Neuronal stem cell (in vitro differentiated cells): ENCODE measurements at places on chromosomes 4 and X.

GRCh38 chr4:5685296-5685695 is 23.1 kb downstream of the EVC2 start:
- DNase-seq: no peak

DNA sequence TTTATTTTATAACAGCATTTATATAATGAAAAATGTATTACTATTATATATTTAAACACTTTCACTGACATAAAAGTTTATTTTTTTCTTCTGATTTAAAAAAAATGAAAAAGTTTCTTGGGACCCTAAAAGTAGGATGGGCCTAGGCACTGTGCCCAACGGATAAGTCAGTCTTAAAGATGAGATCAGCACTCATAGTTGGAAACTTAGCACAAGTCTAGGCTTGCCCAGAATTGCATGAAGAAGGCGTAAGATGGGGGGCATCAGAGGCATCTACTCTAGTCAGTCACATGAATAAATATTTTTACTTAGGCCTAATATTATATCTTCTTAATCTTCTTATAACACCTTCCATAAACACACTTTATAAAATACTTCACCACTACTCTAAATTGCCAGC is 306.7 kb upstream of the GRID2 start:
- DNase-seq: no peak

- DNase-seq: no peak
These were observed 1268.6 kb downstream of the FAM133A start for GRCh38 chrX:94942603-94943002.

- DNase-seq: no peak
These were observed 70.3 kb downstream of the PPEF2 start for GRCh38 chr4:75831856-75832405.

GRCh38 chr4:92163348-92163747 is 140.4 kb upstream of the GRID2 start:
- no peak for DNase-seq

DNA sequence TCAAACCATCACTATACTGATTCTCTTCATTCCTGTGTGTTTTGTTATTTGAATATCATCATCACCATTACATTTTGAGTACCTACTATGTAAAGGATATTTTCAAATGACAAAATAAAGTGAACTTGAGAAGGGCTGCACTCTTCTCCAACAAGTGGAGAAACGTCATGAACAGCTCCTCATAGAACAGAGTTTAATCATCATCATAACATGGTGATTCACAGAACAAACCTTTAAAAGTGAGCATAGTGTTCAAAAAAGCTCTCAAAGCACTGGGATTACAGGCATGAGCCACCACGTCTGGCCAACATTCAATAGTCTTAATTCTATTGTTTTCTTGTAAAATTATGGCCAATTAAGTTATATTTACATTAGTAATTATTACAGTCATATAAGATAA is 993.9 kb downstream of the PDHA2 start:
- DNase-seq: no peak

- DNase-seq: no peak
These were observed 104.0 kb upstream of the BMP2K start for GRCh38 chr4:78671903-78672815.

DNA sequence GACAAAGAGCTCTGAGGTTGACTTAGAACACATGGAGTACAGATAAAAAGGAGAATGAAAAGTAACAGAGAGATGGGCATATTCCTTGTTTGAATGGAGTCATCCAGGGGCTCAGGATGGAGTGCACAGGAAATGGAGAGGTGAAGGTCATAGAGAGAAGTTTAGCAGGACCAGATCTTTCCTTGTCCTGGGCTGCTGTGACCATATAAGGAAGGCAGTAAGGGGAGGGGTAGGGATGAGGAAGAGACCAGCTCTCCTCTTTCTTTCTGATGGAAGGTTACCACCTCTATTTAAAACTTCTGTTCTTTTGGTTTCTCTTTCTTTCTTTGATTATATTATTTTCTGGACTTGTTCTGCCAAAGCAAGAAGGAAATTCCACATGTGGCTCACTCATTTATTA is 27.0 kb downstream of the AR start:
- no peak for DNase-seq

- DNase-seq: peak; percentile 82
These were observed at the start of gene IL13RA1 for GRCh38 chrX:118726887-118727685. IL13RA1 (plus strand) TSS chrX:118727606; CDS start chrX:118727639, 33 bp downstream.

DNA sequence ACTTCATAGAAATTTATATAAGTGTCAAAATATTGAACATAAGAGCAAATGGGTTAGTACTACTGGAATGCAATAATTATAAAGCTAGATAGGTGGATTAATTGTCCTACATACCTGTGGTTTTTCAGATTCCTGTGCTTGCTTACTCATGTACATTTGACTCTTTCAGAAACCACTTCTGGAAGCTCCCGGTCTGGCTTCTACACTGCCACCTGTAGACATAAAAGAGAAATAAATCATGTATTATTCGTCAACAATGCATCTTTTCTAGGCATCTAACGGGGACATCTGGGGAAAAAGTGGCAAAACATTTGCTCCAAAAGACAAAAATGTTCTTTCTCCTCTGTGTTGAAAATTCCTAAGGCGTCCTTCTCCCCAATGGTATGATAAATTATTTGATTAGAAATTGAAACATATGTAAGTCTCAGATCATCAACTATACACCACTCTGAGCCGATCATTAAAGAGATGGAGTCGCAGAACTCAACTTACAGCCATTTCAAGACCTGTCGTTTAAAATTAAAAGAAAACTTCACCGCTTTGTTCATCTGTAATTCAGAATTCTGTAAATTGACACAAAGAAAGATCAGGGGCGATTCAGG is 648.7 kb upstream of the DIPK2B start:
- no peak for DNase-seq

DNA sequence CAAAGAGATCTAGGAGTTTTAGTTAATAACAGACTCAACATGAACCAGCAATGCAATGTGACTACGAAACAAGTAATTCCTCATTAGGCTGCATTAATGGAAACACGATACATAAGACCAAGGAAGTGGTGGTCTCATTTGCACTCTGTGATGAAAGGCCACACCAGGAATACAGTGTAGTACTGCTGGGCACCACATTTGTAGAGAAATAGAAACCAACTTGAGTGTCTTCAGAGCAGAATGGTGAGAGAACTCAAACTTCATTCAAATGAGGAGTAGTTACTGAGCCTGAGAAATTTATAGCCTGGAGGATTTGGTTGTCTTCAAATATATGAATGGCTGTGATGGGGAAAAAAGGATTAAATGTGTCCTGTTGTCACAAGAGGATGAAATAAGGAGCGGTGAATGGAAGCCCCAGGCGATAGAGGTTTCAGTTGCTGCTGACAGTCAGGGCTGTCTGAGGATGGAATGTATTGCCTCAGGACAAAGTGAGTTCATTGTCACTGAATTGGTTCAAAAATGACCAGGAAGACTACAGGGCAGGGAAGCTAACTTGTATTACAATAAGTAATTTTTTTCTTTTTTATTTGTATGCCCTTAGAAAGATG is 50.9 kb downstream of the NFKB1 start:
- DNase-seq: no peak

DNA sequence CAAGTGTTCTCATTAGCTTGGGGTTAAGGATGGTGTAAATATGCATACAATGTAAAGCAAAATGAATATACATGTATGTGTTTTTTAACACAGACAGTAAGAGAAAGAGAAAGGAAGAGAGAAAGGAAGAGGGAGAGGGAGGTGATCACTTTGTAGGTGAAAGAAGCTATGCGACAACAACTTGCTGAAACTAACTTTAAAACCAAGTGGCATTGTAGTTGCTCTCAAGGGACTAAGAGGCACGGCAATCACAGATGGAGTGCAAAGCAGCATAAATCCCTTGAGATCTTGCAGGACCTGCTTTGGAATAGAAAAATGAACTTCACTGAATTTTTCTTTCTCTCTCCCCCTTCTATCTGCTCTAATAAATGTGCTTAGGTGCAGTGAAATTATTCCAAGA is 1665.0 kb upstream of the TENM3 start:
- no peak for DNase-seq

- no peak for DNase-seq
These were observed 48.3 kb upstream of the HPGDS start for GRCh38 chr4:94390804-94391410.

DNA sequence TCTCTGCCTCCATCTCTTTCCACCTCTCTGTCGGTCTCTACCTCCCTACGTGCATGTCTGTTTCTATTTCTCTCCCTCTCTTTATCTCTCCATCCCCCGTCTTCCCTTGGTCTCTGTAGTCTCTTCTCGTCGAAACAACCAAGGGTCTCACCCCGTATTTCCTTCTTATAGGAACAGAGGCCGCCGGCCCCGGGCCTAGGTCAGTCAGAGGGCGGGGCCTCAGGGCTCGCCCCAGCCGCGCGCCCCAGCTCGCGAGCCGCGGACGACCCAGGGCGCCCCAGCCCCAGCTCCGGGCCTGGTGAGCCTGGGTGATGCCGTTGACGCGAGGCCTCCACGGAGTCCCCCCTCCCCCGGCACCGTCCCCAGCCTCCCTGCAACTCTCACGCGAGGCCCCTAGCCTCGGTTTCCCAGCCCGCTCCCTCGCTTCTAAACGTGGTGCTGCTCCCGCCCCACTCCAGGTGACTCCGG is 6.6 kb downstream of the TIMM17B start:
- no peak for DNase-seq

- DNase-seq: no peak
These were observed 1448.9 kb upstream of the TENM3 start for GRCh38 chr4:180794333-180794732.

DNA sequence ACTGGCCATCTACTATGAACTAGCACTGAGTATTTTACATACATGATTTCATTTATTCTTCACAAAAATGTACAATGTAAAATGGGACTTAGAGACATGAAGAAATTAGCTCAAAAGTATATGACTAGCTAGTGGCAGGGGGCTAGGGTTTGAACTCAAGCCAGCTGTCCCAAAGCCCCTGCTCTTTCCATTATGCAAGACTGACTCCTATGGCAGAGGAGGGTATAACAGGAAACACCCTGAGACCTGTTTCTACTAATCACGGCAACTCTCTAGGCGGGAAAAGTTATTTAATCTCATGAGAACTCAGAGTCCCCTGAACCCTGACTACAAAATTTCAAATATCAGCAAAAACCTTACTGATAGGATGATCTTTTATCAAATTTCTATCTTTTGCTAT is 150.6 kb downstream of the PRDM5 start:
- DNase-seq: no peak

- peak; percentile 81 for DNase-seq
These were observed 1.0 kb upstream of the PDGFRA start for GRCh38 chr4:54228056-54228527.

- DNase-seq: no peak
These were observed 2.1 kb upstream of the MTNR1A start for GRCh38 chr4:186557486-186557885.

GRCh38 chr4:24396988-24397387 is 187.4 kb downstream of the DHX15 start:
- DNase-seq: no peak

GRCh38 chrX:130091980-130092522 is 18.2 kb downstream of the ELF4 start:
- DNase-seq: no peak

DNA sequence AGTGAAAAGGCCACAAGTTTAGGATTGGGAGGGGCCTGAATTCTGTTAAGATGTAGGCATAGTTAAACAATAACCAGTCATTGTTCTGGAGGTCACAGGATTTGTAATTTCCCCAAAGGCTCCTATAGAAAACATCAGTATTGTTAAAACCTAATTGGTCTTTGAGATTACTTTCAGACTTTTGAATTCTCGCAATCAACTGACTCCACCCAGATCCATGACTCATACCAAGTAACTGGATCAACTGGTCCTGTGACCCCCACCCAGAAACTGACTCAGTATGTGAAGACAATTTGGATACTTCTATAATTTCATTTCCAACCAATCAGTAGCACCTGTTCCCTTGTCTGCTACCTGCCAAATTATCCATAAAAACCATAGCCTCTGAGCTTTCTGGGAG is 28.4 kb downstream of the MAGEB16 start:
- peak; percentile 32 for DNase-seq

- no peak for DNase-seq
These were observed 13.4 kb upstream of the PAPSS1 start for GRCh38 chr4:107733431-107733925.

DNA sequence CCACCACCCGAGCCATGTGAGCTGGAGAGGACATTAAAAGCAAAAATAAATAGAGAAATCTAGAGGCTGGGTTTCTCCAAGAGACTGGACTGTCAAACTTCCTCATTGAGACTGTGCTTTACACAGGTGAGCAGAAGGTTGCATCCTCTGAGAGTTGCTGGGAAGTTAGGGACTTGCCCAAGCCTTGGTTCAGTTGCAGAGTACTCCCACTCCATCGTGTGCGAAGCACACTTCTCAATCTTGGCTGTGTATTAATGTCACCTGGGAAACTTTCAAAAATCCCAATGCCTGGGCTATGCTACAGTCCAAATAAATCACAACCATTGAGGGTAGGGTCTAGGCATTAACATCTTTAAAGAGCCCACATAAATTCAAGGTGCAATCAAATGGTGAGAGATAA is 89.2 kb downstream of the ZNF330 start:
- no peak for DNase-seq

- peak; percentile 53 for DNase-seq
These were observed 2.7 kb downstream of the TMEM255A start for GRCh38 chrX:120308558-120308957.

GRCh38 chrX:30181353-30181752 is 34.0 kb upstream of the MAGEB2 start:
- DNase-seq: no peak

- no peak for DNase-seq
These were observed 35.5 kb downstream of the DCUN1D4 start for GRCh38 chr4:51878431-51878830.
